Activated T-helper 1 cell treated with anti-CD3 and anti-CD28 coated beads, Interleukin-12 subunit alpha, Interleukin-12 subunit beta, Interleukin-2, Interleukin-4 antibody, amounts not matched to agents 30 ng/mL and 10 ng/mL and 1 ng/mL, durations not matched to agents 14 hours and 24 hours and 36 hours (primary cell): ENCODE measurements at places on chromosomes 3 and 15. TPM values are rescaled to one million over a fixed set of nuclear protein-coding genes. Genes with fewer than 3 reads are reported as not detected.

DNA sequence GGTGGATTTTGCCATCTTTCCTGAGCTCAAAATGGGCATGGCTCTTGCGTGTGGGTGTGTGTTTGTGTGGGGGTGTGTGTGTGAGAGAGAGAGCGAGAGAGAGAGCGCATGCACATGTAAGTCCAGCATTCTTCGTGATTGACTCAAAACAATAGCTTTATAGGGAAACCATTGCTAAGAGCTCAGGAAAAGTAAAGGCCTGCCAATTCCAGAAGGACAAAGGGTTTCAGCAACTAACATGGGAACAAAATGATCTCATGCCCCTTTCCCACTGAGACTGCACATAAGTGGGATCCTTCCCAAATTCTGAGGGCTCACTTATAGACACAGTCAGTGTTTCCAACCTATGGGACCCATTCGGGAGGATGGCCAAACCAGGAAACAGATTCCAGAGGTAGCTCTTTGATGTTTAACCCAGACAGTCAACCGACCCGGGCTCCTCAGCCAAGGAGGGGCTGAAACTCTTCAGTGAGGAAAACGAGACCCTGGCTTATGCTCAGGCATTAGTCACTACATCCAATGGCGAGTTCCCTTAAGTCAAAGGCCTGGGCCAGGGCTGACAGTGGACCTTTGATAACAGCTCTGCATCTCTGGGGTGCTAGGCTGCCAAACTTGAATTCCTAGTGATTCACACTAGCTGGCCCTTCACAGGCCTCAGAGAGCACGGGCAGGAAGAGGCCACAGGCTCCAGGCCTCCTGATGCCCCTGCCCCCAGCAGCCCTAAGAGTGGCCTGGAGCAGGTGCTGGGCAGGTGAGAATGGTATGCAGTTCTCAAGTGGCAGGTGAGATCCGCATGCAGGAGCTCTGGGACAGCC lies 305.0 kb upstream of the C2CD4B start:
- no peak for DNase-seq

DNA sequence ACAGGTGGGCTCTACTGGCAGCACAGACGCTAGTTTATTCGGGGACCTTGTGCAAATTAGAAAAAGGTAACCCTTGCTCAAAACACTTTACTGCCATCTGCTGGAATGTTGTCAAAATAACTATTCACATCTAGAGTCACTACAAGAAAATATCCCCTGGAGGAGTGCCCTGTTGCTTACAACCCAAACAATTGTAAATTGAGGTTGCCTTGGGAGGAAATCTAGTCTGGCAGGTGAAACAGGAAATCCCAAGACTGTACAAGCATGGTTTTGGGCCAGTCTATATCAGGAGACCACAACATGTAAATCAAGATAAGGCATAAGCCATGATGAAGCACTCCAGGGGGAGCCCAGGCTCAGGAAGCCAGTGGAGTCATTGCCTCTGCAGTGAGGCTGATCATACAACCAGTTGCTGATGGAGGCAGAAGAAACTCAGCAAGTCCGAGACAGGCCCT lies 136.8 kb upstream of the ACP3 start:
- DNase-seq, result no peak

DNA sequence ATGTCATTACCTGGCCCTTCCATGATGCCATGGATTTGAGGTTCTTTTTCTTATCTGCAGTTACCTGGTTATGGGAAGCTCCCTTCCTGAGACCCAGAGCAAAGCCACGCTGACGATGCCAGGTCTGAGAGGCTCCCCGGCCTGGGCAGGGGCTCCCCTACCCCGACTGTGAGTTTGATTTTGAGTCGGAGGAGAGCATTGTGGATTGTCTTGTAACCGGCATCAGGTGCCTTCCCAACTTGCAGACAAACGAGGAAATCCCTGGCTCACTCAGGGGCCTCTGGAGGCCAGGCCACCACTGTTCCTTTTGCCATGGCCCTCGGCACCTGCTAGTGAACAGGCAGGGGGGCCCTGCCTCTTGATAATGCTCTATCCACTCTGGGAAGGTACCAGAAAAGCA lies 151.4 kb downstream of the ATP10A start:
- no peak for DNase-seq

DNA sequence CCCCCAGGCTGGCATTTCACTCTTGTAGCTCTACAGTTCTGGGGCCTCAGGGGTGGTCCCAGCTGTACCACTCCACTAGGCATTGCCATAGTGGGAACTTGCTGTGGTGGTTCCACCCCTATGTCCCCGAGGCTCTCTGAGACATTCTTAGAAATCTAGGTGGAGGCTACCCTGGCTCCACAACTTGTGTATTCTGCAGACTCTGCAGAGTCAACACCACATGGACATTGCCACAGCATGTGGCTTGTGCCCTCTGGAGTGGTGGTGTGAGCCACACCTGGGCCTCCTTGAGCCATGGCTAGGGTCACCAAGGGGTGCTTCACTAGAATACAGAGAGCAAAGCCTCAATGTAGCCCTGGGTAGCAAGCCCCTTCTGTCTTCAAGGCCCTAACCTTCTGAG lies 54.4 kb upstream of the STRIT1 start:
- no peak for DNase-seq

Gene CGNL1
- total RNA-seq, result not detected in 2 replicates

DNA sequence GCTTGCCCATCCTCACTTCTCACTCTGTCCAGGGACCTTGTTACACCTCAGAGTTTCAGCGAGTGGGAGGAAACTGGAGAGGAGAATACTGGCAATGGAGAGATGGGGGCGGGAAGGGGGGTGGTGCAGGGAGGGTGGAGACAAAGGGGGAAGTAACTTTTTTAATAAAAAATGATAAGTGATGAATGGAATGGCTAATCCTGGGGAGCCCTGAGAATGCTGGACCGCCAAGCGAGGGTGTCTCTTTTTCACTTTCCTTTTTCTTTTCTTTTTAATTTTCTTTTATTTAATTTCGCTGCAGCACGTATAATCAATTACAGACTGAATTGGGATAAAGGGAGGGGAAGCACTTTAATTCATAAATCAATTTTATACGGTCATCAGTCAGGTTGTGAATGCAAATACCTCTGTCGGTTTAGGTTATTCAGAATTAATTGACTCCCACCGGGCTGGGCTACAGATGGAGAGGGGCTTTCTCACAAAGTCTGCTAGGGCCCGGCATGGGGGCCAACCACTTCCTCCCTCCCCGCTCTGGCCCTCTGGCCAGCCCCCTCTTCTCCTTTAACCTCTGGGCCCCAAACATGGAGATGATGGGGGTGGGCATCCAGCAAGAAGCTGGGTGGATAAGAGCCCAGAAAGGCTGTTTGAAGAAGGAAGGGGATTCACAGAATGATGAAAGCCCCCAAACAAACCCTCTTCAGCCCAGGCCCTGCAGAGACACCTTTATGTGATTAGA lies 106.8 kb upstream of the BOC start:
- no peak for DNase-seq

- DNase-seq, result no peak
Measured at GRCh38 chr15:51688863-51689262, 7.6 kb downstream of the SCG3 start.

GRCh38 chr15:65385870-65386258 lies 8.1 kb upstream of the IGDCC3 start:
- no peak for DNase-seq

DNA sequence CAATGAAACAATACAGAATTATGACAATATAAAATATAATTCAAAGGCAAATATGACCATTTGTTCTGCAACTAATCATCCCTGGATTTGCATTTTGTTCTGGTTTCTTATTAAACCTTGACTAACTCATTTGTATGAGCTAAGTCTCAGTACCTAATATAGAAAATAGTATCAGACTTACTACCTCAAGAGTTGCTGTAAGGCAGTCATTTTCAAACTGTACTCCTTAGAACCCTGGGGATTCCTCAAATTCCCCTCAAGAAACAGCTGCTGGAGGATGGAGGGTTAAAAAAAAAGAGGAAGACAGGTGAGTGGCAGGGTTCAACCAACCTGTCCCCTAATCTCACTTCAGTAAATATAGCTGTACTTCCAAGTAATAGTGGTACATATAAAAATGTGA lies 11.1 kb downstream of the ZBTB11 start:
- DNase-seq, result no peak
